ENCODE measurements at places on chromosomes 11 and 22. TPM values are rescaled to one million over a fixed set of nuclear protein-coding genes. Genes with fewer than 3 reads are reported as not detected.

DNA sequence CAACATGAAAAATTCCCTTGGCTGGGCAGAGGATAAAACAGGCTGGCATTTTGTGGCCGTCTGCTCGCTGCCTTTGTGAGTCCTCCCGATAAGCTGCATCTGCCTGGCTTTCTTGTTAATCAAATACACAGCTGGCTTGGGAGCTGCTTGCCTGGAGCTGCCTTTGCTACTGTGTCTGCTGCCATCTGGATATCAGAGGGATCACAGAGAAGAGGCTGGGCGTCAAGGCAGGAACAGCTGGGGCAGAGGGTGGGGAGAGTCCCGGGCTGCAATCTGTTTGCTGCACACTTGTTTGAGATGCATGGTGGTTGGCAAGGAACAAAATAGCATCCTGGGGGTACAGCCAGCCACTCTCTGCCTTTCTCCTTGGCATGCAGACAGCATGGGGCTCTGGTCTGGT is 36.0 kb downstream of the COMMD9 start:
- H3K27me3 ChIP-seq: no peaks in the 10 kb centered on the region
- no peak overlapping the region for H3K27ac ChIP-seq
- no peak for DNase-seq
- no peak overlapping the region for H3K4me3 ChIP-seq
- no peaks in the 10 kb centered on the region for H3K36me3 ChIP-seq

KCNK4 gene
- total RNA-seq: not detected

RTL10 gene
- total RNA-seq: 9.7 TPM

OSM gene
- 0.44 TPM for total RNA-seq

C11orf65 gene
- 0.50 TPM for total RNA-seq

- H3K27me3 ChIP-seq: no peaks in the 10 kb centered on the region
- H3K36me3 ChIP-seq: no peaks in the 10 kb centered on the region
- H3K27ac ChIP-seq: no peak overlapping the region
- H3K4me1 ChIP-seq: no peaks in the 10 kb centered on the region
- no peak for DNase-seq
Measured at GRCh38 chr11:93986716-93987115, 34.4 kb upstream of the HEPHL1 start.

DBX1 gene
- total RNA-seq: not detected

DNA sequence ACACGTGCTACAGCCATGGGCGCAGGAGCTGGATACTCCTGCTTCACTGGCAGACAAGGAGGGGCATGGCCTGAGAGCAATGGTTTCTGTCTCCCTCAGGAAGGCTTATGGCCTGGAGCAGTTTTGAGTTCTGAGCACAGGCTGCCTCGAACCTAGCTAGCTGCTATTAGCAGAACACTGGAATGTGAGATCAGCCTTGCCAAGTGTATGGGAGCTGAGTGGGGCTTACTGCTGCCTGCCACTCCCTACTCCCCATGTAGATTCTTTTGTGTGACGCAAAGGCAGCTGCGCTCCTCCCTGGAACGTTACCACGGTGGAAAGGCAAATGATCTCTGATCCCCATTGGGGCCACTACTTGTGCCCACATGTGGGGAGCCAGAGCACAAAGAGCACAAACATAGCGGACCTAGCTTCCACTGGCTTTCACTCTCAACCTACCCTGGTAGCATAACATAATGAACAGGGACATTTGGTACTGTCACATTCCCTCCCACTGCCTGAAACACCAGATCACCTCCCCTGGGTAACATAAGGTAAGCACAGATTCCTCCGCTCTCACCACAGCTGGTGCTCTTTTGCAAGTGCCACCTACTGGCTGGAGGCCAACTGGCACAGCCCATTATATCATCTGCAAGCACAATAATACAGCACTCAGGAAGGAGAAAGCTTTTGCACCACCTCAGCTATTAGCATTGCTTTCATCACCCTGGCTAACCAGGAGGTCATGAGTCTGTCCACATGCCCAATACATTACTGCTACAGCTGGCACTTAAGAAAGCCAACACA is 84.6 kb upstream of the GUCY1A2 start:
- no peak overlapping the region for H3K27ac ChIP-seq
- H3K4me3 ChIP-seq: no peak overlapping the region
- no peaks in the 10 kb centered on the region for H3K36me3 ChIP-seq
- H3K27me3 ChIP-seq: no peaks in the 10 kb centered on the region
- no peaks in the 10 kb centered on the region for H3K4me1 ChIP-seq
